ENCODE measurements at places on chromosomes 5 and 9.

- no peak for DNase-seq
Measured at GRCh38 chr9:15640121-15640520, 87.3 kb downstream of the CCDC171 start.

GRCh38 chr9:86082870-86083269 lies 16.5 kb downstream of the GOLM1 start:
- DNase-seq, result no peak

DNA sequence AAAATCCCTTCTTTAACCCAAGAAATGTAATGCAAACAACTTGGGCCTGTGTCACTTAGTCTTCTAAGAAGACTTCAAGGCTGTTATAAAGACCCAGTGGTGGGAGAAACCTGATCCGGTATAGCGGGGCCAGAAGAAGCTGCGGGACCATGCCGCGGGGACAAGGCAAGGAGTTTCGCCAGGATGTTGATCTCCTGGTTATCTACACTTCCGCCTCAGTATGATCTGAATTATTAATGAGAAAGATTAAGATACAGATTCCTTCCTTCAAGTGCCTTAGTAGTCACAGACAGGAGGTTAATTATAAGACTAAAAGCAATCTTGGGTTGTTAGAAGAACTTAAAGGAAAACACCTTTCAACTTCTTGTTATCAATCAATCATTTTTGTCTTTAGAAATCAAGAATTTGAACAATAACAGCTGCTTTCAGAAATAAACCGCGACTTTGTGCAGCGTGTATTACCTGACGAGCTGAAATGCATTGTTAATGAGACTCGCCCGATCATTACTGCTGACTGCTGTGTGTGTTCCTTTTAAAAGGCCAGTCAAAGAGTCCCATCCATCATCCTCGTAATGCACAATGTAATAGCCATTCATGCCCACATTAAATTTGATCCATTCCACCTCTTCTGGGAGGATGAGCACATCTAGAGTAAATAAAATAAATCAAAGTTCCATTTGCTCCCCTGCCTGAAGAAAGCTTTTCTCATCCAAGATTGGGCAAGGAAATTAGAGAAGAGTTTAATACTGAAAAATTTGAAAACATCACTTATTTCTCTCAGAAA lies 22.2 kb downstream of the ERAP1 start:
- no peak for DNase-seq

GRCh38 chr5:159619826-159620225 lies 289.5 kb upstream of the IL12B start:
- DNase-seq, result no peak

DNA sequence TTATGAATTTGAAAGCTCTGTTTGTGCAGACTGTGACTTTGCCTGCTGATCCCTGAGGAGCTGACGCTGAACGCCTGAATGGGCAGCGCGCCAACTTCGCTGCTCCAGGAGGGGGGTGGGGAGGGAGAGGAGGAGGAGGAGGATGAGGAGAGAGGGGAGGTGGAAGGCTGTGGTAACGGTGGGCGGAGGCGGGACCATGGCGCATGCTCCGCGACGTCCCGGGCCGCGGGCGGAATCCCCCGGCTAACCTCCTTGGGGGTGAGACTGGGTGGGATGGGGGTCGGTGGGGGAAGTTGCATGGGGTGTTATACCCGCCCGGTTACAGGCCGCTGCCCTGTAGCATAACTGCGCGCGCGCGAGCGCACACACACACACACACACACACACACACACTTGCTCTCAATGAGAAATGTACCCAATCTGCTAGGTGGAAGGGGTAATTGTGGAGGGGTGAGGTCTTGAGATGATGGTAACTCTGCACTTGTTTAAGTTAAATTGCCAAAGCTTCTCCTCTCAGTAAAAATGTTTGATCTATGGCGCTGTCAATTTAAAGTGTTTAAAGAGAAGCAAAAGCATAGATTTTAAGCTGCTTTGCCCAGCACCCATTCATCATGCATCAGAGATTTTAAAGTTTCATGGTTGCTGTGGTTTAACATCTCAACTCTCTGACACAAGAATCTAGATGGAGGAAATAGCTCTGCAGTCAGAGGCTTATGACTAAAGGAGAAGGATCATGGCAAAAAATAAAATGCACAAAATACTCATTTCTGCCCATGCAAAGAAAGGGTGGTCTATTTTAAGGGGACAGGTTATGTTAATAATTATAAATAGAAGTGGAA lies 76.6 kb upstream of the TBCA start:
- peak; percentile 85 for DNase-seq

GRCh38 chr5:157278319-157279037 lies 12.6 kb downstream of the CYFIP2 start:
- DNase-seq, result no peak

- DNase-seq, result no peak
Measured at GRCh38 chr5:20974426-20974825, 986.4 kb upstream of the CDH18 start.

DNA sequence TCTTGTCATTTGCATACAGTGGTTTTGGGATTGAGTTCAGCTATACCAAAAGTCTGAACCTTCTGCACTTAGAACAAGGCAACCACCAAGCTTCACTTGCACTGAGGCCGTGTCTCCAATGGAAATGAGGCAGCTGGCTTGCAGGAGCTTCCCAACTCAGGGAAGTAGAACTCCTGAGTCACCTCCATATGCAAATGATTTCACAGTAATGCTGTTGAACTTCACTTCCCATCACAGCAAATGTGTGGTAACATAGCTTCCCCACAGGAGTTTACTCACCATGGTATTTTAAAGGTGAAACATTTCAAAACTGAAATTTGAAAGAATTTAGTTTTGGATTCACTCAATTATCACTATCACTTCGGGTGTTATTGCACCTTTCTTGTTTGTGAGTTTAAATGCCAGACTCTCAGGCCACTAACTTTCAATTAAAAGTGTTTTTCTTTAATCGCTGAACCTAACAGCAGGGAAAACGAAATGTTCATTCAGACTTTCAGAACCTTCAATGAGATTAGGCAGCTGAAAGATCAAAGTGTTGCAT lies 9.0 kb downstream of the CD274 start:
- DNase-seq, result peak; percentile 71

- peak; percentile 53 for DNase-seq
Measured at GRCh38 chr5:155726267-155726666, 600.7 kb upstream of the SGCD start.

GRCh38 chr5:73303148-73304079 lies 130.4 kb downstream of the TMEM174 start:
- DNase-seq, result no peak

- no peak for DNase-seq
Measured at GRCh38 chr9:77954666-77955015, 77.0 kb downstream of the GNAQ start.

DNA sequence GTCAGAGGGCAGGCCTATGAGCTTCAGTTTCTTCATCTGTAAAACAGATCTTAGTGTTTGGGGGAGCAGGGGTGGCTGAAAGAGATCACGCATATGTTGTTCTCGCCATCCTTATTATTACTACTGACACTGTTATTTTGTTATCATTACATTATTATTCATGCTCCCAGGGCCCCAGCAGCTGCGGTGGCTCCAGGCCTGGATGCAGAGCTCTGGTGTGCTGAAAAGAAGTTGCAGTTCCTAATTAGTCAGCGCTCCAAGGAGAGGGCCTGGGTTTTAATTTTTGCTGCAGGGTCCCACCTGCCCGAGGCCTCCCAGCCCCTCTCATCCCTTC lies 19.5 kb downstream of the CXXC5 start:
- DNase-seq, result peak; percentile 87

DNA sequence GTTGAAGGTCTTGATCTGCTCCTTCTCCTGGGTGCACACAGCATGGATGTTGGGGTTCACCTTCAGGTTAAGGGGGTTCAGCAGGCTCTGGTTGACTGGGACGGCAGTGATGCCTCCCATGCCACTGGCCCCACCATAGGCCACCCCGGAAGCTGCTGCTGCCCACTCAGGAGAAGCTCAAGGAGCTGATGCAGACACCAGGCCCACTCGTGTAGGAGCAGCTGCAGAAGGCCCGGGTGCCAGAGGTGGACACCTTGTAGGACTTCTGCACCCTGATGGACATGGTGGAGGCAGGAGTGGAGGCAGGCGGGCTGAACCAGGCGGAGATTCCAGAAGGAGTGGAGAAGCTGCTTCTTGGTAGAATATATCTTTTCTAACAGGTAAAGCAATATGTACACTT lies 171.2 kb downstream of the PPP2R2B start:
- no peak for DNase-seq

GRCh38 chr9:18238254-18238653 lies 235.7 kb upstream of the ADAMTSL1 start:
- DNase-seq, result peak; percentile 86

GRCh38 chr5:53997736-53998627 lies 312.4 kb downstream of the ARL15 start:
- no peak for DNase-seq

DNA sequence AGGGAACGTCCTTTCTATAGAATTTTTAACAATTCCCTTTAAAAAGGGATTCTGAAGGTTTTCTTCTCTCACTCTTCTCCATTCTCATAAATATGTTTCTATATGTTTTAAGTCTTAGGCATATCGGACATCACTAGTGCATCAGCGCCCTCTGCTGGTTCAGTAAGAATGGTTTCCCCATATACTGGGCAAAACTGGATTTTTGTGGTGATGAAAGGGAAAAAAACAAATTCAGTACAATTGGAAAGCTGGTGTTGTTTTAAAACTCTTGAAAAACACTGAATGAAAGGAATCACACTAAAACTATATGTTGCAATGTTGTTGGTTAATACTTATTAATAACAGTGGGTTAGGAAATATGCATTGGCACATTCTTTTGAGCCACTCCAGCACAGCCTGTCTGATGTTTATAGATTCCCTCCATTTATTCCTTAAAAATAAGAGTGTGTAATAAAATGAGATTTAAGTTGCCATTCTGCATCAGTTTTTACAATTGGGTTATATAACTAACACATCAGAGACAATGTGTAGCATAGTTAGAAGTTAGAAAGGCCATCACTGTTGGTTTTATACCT lies 15.8 kb downstream of the CWC27 start:
- peak; percentile 88 for DNase-seq

- peak; percentile 77 for DNase-seq
Measured at GRCh38 chr5:96942911-96943310, 7.0 kb downstream of the LNPEP start.

- peak; percentile 13 for DNase-seq
Measured at GRCh38 chr5:44538797-44539601, 149.8 kb upstream of the FGF10 start.

- DNase-seq, result peak; percentile 76
Measured at GRCh38 chr5:73419465-73420390, 28.8 kb downstream of the FOXD1 start.

- no peak for DNase-seq
Measured at GRCh38 chr9:31715250-31715649, 669.2 kb upstream of the ACO1 start.

DNA sequence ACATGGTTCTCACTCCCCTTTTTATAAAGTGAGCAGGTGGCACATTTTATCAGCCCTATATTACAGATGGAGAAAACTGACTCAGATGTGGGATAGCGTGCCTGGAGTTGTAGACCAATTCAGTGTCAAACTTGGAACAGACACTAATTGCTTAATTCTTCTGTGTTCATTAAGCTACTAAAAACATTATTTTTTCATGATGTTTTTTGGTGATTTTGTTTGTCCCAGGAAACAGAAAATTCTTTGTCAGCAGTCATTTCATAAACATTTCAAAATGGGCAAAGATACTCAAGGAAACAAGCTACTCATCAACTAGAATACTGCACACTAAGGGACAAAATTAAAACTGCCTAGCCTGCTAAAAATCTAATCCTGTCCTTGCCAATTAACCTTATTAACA lies 2.2 kb downstream of the ABHD17B start:
- peak; percentile 7 for DNase-seq

GRCh38 chr9:100555471-100555870 lies 22.4 kb upstream of the CAVIN4 start:
- DNase-seq, result no peak

GRCh38 chr5:54775645-54776044 lies 209.7 kb downstream of the ESM1 start:
- no peak for DNase-seq

DNA sequence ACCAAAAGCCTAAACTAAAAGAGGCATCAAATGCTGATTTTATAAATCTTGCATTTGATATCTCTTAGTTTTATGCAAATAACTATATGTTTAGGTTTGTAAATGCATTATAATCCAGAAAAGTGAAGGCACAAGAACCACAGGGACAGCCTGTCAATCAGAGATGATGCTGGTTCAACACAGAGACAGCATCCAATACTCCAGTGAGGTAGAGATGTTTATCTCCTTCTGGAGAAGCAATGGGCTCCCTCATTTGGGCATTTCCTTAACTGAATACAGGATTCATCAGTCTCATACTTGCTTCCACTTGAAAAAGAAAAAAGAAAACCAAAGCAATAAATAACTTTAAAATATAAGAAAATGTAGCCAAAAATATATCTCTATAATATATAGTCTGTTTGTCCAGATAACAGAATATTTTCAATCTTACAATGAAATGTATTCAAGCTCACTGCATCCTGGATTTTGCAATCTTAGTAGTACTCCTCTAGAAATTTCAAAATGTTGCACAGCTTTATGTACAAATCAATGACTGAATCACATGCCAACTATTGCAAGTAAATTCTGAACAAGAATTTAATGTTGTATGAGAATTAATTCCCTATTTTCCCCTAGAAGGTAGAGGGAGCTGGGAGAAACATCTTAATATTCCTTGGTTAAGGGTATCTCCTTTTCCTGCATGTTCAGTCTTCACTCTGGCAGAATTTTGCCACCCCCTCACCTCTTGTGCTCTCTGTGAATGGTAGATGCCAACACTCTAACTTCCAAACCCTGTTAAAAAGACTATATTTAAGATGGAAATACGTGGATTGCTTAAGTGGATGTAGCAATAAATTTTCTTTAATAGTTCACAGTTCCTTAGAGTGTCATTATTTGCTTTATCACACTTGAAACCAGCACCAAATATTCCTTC lies 191.1 kb upstream of the GAS1 start:
- peak; percentile 24 for DNase-seq

DNA sequence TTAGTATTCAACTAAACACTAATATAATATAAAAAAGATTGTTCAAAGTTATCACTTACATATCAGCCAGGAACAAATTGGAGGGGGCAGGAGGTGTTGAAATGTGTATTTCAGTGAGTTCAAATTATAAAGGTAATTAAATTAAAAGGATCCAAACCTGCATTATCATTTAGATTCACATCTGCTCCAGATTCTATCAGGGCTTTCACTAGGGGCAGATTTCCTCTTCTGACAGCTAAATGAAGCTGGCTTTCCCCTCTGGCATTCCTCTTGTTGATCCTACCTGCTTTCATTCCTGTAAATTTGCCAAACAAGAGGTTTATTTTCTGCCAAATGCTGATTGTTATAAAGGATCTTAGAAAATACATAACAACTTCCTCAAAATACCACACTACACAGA lies 86.3 kb upstream of the GCNT4 start:
- DNase-seq, result no peak

- DNase-seq, result no peak
Measured at GRCh38 chr9:34862043-34862442, 96.0 kb upstream of the PHF24 start.

DNA sequence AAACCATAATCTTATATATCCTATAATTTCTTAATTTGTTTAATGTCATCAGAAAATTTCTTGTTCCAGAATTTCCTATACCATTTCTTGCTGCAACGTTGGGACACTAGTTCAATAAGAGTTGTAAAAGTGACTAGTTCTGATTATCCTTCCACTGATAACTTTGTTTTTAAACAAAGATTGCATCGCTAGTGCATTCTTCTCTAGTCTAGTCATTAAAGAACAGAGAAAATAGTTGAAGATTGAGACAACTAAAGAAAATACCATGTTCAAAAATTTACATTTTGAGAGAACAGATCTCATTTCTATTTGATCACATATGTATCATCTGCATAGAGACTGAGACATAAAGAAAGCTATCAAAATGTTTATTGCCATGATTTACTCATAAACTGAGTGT lies 1888.2 kb downstream of the EFNA5 start:
- DNase-seq, result no peak
